Stimulated activated CD8-positive, alpha-beta memory T cell treated with anti-CD3 and anti-CD28 coated beads, Interleukin-12 subunit alpha, Interleukin-12 subunit beta, amount 100 ng/mL, for 1 hour (primary cell): ENCODE measurements at places on chromosomes 4 and X.

DNA sequence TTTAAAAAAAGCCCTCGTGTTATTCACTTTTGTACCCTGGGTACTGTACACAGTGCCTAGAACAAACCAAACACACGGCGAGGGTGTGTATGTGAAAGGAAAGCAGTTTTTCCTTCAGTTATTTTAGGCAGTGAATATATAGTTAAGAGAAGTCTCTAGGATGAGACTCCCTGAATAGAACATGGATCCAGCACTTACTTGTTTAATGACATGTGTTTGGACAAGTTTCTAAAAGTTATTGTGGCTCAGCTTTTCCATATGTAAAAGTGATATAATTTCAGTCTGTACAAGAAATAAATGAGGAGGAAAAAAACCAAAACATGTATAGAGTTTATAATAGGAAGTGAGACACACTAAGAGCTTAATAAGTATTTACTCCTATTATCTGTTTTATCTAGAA, 273.2 kb downstream of the ADGRL3 start:
- no peak for DNase-seq

- no peak for DNase-seq
Observed at GRCh38 chrX:39613997-39614679, 483.6 kb downstream of the BCOR start.

DNA sequence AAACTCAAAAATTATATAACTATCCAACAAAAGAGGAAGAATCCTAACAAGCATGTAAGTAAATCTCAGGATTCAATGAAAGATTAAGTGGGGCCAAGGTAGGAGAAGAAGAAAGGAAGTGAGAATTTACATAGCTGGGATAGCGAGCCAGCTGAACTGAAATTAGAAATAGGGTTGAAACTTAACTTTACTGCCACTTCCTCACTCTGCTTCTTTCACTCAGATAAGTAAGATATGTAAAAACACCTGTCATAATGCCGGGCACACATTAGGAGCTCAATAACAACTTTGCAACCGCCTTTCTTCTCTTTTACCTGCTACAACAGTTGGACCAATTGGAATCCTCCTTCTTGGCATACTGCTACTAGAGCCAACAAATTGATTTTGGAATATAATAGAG, 129.4 kb downstream of the CNKSR2 start:
- no peak for DNase-seq

DNA sequence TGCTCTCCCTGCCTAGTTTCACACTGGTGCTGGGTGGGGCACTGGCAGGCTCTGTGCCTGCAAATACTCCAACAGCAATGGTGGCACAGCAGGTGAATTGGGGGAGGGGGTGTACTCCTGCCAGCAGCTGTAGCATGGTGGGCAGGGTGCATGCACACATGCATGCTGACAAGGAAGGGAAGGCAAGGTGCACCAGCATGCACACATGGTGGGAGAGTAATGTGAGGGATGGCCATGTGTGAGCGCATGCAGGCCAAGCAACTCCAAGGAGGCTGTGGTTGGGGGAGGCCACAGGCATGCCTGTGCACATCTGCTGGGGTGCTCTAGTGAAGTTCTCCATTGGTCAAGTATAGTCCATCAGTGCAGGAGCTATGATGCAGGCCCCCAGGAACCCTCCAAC, 54.5 kb upstream of the INPP4B start:
- no peak for DNase-seq

DNA sequence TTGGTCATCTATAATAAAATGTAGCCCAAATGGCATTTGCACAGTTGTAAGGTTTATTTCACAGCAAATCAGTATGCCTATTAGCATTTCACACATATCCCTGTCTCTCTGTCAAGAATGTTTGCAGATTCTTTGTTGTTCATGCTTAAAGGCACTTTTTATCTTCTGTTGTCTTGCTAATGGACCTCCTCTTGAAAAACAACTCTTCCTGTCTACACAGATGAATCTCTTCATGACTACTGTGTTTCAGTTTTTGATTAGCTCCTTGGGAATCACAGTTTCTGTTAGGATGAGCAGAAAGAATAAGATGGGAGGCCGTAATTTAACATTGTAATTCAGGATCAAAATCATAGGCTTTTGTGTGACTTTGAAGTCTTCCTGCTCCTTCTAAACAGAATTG, 35.5 kb upstream of the SLC4A4 start:
- no peak for DNase-seq

GRCh38 chr4:41257906-41258305, 1.2 kb downstream of the UCHL1 start:
- no peak for DNase-seq

- no peak for DNase-seq
Observed at GRCh38 chr4:185726931-185727330, 85.1 kb downstream of the SORBS2 start.

DNA sequence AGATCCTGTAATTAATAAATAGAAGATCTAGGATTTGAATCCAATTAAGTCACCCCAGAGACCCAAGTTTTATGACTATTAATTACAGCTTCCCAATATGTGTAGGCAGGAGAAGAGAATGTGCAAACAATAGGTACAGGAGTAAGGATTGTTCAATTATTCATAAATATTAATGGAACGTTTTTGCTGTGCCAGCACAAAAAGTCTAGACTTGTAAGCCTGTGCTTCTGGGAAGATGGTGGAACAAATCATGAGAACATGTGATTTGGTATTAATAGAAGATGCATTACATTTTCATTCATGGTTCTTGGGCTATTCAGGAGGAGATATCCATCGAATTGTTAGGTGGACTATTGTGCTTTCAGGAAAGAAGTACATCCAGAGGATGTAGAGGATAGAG, 1240.9 kb downstream of the STIM2 start:
- no peak for DNase-seq

DNA sequence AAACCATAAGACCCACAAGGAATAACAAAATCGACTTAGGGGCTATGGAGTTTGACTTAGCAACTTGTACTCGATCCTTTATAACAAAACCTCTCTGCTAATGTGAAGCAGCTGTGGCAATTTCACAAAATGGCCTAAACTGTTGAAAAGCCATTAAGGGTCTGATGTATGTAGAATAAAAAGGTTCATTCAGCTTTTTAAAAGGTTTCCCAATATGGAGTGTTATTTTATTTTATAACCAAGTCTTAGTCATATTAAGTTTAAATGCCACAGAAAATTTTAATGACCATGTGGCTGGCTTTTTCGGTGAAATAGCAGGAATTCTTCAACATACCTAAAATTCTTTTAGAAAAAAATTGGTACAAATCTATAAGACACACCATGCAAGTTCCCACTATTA, 291.8 kb upstream of the HAND2 start:
- no peak for DNase-seq

- DNase-seq: no peak
Observed at GRCh38 chr4:19030536-19030935, 1009.0 kb upstream of the LCORL start.

DNA sequence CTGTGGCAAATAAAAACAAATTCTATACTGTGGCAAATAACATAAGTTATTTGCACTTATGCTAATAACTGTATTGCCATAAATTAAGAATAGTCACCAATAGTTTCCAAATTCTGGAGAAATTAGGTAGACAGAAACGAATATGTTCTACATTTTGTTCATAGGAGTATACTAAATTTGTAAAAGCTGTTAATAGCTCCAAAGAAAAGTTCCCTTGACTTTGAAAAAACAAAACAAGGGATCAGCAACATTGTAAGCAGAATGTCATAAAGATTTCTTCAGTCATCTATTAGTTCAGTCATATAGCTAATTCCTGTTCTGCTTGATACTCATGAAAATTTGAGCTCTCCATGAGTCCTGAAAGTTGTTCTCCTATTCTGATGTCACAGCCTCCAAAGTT, 1472.8 kb downstream of the C4orf33 start:
- no peak for DNase-seq

GRCh38 chr4:163263606-163264005, 68.8 kb downstream of the NPY1R start:
- no peak for DNase-seq
